ENCODE measurements at places on chromosomes 2 and 18.

GRCh38 chr2:82342356-82342755, 2037.8 kb upstream of the LRRTM1 start:
- DNase-seq: no peak

DNA sequence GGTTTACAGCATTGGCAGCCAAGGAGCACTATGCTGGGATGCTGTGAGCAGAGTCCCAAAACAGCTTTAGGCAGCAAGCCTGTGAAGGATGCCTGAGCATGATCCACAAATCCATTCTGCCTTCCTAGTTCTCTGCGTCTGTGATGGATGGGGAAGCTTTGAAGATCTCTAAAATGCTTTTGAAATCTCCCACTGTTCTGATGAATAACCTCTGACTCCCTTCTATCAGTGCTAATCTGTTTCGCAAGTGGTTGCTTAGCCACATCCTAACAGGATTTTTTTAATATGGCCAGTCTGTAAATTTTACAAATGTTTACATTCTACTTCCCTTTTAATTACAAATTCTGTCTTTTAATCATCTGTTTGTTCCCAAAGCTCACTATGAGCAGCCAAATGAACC, 319.2 kb downstream of the GULP1 start:
- DNase-seq: no peak

DNA sequence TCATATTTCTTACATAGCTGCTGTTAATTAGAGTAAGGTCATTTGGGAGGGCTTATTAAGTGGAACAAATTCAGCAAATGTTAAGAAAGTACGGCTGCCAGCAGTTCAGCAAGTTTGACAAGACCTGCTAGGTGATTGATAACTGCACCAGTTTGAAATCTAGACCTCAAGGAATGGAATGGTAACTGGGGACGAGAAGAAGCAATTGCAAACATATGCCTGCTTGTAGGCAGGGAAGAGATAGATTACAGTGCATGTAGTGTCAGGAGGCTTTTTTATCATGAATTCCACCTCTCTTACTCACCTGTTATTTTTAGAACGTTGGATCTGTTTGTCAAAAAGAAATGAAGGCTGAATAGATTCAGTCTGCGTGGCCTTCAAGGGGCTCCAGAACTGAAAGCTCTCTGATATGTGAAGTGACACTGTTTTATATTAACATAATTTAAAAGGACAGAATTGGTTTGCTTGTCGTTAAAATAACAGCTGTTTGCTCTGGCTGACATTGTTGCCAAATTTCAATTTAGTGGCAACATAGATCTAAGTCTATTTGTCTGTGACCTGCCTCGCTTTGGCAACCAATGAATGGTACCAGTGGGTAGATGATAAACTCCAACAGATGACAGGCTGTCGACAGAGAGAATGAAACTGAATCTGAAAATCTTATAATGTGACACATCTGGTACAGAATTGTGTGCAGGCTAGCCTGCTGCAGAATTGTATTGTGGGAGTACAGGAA, 199.3 kb downstream of the ZNF407 start:
- DNase-seq: no peak

- DNase-seq: no peak
These were observed 183.0 kb downstream of the NYAP2 start for GRCh38 chr2:225582355-225583116.

- no peak for DNase-seq
These were observed 65.8 kb downstream of the PARD3B start for GRCh38 chr2:204611017-204611631.

GRCh38 chr2:173240083-173240482, 114.6 kb upstream of the CDCA7 start:
- no peak for DNase-seq

GRCh38 chr2:102891296-102891695, 129.5 kb downstream of the TMEM182 start:
- DNase-seq: no peak
